ENCODE measurements at places on chromosomes 11 and 22.

DNA sequence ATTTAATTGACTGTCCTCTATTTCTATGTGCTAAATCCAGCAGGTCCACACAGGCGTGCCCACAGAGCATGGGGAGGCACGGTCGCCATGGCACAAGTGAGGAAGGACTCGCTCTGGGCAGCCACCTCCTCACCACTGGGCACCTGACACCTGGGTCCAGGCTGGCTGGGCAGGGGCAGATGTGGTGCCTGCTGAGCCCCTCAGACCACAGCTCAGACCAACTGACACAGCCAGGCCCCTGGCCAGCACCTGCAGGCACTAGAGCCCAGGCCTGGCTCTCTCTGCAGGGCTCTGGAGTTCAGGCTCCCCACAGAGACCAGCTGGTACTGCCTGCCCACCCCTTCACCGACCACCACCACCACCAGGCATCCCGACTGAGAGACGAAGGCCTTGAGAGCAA, 27.9 kb downstream of the LINC01488 start:
- no peak for DNase-seq

- no peak for DNase-seq
Observed at GRCh38 chr11:66554602-66555001, 7.9 kb downstream of the ACTN3 start.

DNA sequence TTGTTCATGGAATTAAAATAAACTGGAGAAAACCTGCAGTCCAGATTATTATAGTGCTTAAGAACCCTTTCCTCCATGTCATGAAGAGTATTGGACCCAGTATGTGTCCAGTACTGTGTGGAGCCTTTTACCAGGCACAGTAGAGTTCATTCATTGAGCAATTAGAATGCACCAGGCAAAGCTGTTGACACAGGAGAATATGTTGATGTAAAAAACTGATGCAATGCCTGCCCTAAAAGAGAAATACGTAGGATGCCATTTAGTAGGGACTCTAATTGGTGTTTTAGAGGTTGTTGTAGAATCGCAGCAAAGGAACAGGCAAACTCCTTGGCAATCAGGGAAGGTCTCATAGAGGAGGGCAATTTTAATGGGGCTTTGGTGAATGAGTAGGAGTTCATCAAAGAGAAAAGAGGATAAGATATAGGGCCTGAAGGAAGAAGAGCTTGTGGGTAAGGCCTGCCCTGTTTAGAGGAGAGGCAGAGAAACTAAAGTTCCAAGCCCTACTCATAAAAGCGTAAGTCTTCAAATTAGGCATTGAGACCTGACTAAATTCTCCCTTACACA, 126.4 kb downstream of the SEZ6L start:
- no peak for DNase-seq

- no peak for DNase-seq
Observed at GRCh38 chr22:47533961-47534803, 771.7 kb downstream of the TBC1D22A start.

DNA sequence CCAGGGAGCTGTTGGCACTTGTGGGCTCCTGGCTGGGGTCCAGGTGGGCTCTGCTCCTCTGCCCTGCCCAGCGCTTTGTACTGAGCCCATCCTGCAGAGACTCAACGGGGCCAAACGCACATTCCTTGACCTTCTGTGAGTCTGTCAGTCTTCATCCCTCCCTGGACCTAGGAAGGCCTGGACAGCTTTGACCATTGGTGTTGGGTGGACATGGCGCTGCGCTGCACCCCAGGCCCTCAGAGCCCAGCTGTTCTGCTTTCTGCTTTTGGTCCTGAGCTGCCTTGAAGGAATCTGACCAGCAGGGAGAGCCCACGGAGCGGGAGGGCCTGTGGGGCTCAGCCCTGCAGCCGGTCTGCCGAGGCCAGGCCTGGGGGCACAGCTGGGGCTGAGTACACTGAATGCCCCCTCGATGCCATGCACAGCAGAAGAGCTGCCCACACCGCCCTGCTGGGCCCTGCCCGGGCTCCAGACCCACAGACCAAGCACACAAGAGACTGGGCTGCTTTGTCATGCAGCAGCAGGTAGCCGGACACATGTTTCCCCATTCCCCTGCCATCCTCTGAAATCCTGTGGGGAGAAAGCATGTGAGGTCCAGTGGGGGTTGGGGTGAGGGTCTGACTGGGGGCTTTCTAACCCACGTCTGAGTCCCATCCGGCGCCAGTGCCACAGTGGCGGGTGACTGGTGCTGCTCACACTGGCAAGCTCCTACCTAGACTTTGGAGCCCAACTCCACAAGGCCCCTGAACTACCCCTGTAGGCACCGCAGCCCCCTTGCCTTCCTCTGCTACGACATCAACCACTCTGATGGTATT, 24.1 kb upstream of the CCDC188 start:
- DNase-seq, result no peak

- no peak for DNase-seq
Observed at GRCh38 chr11:32039149-32039548, 51.7 kb upstream of the RCN1 start.

DNA sequence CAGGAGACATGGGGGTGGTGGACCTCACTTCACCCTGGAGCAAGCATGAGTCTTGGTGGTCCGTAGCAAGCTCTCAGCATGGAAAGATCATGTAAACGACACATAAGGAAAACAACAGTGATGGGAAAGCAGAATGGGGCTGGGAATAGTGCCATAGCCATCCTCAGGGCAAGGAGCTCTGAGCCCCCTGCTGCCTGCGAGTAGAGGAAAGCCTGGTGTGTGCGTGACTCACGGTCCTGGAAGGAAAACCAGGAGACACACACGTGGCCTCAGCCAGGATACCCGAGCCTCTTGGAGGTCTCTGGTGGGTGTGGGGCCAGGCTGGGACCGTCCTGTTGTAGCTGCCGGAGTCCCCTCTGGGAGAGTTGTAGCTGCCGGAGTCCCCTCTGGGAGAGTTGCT, 12.4 kb downstream of the SHANK3 start:
- DNase-seq, result no peak

Data from C1 segment of cervical spinal cord (tissue), 14 donors.